ENCODE measurements at places on chromosomes 12 and 14.

GRCh38 chr12:20245491-20245890, 122.8 kb upstream of the PDE3A start:
- no peak for DNase-seq

GRCh38 chr14:60981633-60982455, 799 bp downstream of the SLC38A6 start:
- peak; percentile 23 for DNase-seq

DNA sequence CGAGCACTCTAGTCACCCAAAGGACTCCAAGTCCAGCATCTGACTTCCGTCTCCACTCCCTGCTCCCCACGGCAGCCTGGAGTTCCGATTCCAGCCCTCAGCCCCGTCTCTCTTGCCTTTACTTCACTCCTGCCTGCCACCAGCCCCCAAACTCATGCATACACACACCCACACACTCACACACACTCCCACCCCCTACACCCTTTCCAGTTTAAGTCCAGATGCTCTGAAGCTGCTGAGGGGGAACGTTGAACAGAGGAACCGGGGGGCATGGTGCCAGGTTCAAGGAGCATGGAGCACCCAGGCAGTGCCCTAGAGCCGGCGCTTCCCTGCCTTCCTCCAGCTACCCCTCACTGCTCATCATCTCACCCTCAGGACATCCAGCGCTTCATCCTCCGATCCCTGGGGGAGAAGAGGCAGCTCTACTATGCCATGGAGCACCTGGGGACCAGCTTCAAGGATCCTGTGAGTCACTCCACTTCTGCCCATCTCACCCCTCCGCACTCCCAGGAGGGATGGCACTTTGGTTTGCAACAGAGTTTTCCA, 3.3 kb downstream of the P3H3 start:
- no peak for DNase-seq

DNA sequence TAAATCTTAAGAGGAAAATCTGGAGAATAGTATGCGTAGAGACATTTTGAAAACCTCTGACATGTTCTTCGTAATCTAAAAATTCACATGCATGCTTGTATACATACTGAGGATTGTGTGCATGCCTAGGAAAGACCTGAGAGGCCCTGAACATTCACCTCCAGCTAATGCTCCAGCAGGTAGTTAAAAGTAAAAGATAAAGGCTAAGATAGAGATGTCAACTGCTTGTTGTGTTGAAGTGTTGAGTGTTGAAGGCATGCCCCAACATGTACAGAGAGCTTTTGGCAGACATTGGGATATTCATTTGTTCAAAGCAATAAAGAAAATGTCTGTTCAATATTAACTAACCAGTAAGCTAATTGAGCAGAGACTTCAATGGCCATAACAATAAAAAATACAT, 118.6 kb upstream of the SYT1 start:
- DNase-seq, result no peak

DNA sequence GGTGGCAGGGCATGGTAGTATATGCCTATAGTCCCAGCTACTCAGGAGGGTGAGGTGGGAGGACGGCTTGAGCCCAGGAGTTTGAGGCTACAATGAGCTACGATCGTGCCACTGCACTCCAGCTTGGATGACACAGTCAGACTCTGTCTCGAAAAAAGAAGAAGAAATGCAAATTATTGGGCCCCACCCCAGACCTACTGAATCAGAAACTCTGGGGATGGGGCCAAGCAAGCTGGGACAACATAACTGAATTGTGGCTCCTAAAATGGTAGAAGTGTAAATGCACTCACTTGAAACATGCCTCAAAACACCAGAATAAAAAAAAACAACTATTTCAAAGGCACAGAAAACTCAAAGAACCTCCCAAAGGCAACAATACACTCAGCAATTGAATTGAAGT, 37.0 kb downstream of the CIT start:
- no peak for DNase-seq

GRCh38 chr12:124673801-124674617, 106.6 kb upstream of the NCOR2 start:
- no peak for DNase-seq

DNA sequence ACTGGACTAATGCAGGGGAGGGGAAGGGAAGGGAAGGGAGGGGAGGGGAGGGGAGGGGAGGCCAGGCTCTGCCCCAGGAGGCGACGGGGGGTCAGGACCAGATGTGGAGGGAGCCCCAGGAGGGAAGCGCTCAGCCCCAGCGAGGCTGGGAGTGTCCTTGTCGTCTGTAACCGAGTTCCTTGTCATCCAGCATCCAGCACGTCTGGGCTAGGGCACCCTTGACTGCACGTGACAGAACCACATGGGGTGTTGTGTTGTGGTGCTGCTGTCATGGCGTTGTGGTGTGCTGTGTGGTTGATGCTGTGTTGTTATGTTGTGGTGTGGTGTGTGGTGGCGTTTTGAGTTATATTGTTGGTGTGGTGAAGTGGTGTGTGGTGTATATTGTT, 28.4 kb upstream of the SFSWAP start:
- DNase-seq, result no peak

DNA sequence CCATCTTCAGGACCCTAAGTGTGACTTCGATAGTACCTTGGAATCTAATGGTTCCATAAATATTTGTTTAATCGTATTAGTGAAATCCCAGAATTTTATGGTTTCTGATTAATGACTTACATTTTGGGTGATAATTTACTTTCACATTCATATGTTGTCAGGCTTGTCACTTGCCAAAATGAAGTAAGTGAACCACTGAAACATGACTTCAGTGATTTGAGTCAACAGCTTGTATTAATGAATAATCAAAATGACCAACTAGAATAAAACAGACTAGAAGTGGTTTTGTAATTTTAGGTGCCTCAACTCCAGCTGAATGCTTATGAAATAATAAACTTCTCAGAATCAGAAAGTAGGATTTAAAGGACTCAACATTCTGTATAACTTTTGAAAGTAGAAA, 517.1 kb downstream of the PRKD1 start:
- no peak for DNase-seq

DNA sequence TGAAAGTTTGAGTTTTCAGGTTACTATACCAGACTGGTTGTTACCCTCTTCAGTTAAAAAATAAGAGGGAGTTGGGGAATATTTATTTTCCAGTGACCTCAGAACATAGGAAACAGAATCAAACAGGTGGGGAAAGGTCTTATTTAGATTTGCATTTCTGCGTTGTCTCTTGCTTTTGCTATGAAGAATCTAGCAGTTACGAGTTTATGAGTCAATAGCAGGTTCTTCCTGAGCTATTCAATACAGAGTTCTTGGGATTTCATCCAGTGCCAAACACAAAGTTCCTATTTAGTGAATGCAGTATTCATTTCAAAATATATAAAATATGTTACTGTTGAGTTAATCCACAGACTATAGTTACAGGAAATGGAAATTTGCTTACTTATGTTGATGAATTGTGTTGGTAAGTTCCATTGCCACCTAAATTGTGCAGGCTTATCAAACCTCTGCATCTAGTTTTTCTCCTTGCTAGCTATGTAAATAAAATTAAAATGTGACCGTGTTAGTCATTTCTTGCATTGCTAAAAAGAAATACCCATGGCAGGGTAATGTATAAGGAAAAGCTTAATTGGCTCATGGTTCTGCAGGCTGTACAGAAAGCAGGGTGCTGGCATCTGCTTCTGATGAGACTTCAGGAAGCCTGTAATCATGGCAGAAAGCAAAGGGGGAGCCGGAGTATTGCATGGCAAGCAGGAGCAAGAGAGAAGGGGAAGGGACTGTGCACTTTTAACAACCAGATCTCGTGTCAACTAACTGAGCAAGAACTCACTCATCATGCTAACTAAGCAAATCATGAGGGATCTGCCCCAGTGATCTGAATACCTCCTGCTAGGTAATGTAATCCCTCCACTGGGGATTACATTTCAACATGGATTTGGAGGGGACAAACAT, 110.2 kb downstream of the KTN1 start:
- no peak for DNase-seq

DNA sequence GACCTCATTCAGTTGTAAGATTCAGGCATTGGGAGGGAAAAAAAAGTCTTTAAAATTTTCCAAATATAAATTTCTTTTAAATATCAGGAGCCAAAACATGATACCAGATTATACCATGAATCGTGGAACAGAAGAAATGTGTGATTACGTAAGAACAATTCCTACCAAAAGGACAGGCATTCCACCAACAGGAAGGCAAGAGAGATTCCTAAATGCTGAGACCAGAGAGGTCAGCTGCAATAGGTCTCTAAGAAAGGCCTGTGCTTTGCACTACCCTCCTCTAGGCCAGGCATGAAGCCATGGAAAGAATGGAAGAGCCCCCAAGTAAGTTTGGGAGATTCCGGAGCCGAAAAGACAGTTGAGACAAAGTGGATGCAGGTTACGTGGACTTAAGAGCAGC, 83.7 kb downstream of the PTGER2 start:
- no peak for DNase-seq
